Mucosa of gallbladder (tissue), 1 donor: ENCODE measurements at places on chromosomes 2 and 18. TPM values are rescaled to one million over a fixed set of nuclear protein-coding genes. Genes with fewer than 3 reads are reported as not detected.

Gene FSIP2
- total RNA-seq, result 1.6 TPM

Gene REEP1
- 21.2 TPM for total RNA-seq

Gene ALPP
- total RNA-seq, result not detected

Gene ICA1L
- 8.9 TPM for total RNA-seq

Gene ATP6V1B1
- total RNA-seq, result 1.6 TPM

Gene DYNAP
- not detected for total RNA-seq

GRCh38 chr18:29147944-29148343 is 971.0 kb upstream of the CDH2 start:
- DNase-seq, result no peak

DNA sequence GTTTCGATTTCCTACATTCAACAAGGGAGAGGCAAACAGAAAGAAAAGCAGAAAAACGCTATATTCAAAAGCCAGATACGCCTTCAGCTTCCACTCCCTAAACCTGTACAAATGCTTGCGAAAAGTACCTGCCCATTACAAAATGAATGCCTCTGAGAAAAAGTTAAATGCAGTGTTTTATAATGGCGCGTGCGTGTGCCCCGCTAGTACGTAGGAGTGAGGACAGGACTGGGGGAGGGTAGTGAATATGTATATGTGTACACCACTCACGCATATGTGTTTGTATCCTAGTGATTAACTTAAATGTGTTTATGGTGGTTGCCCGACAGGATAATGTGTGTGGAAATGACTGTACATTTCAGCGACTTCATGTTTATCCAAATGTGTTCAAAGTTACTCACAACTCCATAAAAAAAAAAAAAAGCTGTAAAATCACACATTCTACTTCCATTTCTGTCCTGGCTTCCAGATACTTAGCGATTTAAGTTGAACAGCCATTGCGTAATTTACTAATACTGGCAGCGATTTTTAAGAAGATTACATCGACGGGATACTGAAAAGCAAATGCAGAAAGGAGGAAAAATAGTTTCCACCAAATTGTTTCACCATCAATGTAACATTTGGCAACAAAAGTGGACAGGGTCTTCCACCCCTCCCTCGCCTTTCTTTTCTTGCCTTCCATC is 1.3 kb downstream of the NEUROD1 start:
- DNase-seq, result no peak

DNA sequence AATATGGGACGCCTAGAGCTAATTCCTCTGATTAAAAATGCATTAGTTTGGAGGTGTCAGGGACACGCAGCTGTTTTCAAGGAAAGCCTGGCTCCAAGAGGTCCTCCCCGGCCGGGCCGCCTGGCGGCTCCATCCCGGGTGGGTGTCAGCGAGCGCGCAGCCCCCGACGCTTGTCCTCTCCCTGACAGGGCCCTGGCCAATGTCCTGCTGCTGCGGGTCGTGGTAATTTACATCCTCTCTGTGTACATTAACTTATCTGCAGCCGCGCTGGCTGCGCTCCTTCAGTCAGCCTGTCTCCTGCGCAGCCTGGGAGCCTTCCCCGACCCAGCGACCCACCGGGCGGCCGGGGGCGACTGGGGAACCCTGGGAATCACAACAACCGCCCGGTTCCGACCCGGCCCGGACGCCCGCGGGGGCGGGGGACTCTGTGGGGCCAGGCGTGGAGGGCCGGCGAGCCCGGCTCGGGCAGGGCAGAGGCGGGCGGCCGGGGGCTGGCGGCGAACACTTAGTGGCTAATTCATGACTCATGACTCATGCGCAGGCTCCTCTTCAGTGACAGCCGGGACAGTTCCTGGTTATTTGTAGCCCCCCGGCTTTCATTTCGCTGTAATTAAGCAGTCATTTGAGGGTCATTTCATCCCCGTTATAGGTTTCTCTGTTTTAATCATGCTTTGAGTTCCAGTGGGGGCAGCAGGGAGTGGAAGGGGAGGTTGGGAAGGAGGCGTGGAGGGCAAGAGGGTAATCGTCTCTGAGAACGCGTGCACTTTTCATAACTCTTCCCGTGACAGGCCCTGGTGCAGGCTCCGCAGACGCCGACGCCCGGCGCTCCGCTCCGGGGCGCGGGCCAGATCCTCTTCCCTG is 141.9 kb upstream of the CTAGE1 start:
- DNase-seq, result peak; percentile 45
